ENCODE measurements at places on chromosomes 7 and 10.

DNA sequence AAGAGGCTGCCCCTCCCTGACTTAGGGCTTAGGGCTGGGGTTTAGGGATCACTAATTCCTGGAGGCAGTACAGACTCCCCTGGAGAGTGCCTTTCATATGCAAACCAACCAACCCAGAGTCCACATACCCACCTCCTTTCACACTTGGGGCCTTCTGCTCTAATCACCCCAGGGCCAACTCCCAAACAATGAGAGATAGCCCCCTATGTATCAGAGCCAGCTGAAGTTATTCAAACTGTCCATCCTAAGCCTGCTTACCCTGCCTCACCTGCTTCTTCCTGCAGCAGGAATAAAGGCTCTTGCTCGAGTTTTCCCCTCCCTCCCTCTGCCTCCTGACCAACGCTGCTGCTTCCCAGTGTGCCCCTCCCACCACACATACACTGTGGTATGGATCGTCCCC, 51.8 kb upstream of the SLC35G1 start:
- no peak for DNase-seq

GRCh38 chr7:137328373-137329120, 15.0 kb downstream of the PTN start:
- no peak for DNase-seq

DNA sequence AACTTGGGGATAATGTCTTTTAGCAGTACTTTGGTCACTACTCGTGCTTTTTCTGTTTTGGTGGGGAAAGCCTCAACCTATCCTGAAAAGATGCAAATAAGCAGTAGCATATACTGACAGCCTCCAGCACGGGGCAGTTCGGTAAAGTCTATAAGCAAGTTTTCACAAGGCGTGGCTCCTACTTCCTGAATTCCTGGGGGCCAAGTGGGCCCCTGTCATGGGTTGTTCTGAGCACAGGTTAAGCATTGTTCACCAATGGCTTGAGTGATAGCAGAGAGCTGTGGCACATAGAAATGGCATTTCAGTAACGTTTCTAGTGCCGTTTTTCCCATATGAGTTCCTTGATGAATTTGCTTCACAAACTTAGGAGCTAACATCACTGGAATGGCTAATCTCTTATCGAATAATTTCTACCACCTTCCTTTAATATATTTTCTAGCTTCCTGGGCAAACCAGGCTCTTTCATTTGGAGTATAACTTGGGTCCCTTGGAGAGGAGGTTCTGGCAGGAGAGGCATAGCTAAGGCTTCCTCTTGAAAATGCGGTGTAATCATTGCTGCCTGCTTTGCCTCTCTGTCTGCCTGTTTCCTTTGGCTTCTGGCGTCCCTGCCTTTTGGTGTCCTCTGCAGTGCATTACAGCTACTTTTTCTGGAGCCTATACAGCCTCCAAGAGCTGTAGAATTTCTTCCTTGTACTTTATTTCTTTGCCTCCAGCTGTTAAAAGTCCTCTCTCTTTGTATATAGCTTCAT, 11.7 kb upstream of the ZNF239 start:
- no peak for DNase-seq

DNA sequence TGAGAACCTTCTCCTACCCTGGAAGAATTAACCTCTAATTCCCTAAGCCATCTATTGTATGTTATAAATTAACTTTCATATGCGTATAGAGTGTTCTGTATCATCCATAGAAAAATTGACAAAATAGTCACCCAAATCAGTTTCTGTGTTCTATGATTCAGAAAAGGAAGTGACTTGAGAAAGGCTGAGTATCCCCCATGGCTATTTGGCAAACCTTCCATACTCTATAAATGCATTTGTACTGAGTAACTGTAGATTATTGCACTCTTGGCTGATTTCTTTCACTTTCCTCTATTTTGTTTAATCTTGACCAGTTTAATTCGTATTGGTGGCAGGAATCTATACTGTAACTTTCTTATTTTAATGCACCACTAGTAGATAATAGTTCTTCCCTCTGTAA, 182.2 kb downstream of the HTR7 start:
- no peak for DNase-seq

DNA sequence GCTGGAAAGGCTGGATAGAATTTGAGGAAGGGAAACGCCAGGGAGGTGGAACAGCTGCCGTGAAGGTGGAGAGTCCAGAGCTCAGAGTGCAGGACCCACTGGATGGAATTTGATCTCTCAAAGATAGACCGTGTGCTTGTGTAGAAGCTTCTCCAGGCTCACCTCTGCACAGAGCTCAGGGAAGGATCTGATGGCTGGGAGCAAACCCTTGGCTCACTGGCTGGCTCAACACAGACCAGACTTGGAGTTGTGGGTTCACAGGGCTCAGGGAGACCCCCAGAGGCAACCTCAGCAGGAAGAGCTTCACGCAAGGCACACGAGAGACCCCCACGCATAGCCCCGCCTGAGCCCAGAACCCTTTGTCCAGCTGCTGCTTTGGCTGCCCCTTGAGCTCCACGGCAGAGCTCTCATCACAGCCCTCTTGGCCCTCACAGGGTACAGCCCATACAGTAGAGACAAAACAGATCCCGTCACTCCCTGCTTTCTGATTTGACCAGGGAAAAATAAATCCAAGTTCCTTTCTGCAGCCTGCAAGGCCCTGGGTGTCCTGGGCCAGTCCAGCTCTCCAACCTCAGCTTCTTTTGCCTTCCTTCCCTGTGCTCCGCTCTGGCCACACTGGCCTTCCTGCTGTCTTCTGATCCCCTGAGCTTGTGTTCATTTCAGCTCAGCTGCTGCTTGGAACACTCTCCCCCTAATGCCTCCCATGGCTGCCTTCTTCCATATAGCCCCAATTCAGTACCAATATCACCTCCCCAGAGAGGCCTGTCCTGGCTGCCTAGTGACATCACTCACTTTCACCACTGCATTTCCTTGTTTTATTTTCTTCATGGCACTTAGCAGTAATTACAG, 26.3 kb downstream of the GHRHR start:
- DNase-seq, result no peak

DNA sequence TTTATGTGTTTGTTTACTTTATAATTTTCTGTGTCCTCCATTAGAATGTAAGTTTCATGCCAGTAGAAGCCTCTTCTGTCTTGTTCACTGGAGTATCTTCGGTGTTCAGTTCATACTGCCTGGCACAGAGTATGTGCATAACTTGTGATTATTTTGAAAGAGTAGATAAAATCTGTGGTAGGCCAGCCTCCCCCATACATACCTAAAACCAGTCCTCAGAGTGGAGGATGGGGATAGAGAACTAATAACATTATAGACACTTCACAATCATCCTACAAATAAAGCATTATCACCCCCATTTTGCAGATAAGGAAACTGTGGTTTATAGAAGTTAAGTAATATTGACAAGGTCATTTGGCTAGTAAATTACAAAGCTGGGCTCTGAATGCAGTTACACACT, 28.0 kb downstream of the VIM start:
- no peak for DNase-seq

GRCh38 chr7:23532490-23533237, 883 bp upstream of the TRA2A start:
- DNase-seq, result no peak

- DNase-seq, result no peak
These were observed 2.1 kb downstream of the COL13A1 start for GRCh38 chr10:69803809-69804208.

- DNase-seq, result no peak
These were observed 41.2 kb downstream of the TNRC18 start for GRCh38 chr7:5382281-5382892.

DNA sequence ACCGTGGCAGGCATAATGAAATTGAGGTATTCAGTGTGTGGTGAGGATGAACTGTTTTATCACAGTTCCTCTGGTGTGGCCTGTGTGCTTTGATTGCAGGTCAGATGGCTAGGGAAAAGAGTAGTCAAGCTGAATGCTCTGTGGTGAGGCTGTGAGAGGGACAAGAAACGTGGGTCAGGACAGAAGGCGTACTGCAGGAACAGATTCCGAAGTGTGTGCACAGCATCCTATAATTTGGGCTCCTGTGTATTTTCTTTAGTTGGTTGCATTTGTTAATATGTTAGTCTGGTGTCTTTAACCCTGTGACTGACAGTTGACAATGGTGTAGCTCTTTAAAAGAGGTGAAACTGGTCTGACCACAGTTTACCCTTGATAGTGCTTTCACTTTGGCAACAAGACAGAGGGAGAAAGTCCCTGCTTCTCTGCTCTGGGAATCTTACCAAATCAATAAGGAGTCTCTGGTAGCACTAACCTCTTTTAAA, 76.5 kb downstream of the AUTS2 start:
- DNase-seq, result no peak

DNA sequence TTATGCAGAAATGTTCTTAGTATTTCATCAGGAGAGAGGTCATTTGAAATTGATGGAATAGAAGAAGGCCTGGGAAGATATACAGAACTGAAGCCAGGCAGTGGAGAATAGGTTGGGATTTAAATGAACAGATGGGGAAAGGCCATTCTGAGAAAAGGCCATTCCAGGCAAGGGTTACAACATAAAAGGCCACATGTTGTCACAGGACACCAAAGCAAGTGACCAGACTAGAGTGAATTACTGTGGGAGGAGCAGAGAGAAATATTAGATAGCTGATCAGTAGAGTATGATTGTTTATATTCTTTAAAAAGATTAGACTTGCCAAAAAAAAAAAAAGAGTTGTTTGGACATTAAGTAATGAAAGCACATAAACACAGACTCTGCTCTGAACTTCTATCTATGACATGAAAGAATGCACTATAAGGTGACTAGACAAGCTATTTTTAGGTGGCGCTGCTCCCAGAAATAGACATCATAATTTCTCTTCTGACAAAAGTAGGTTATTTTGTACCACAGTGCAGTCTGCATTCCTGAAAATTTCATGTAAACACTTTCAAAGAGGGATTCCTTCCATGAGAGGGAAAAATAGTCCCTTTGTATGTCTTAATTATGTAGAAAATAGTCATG, 55.2 kb upstream of the DKK1 start:
- DNase-seq, result no peak

GRCh38 chr7:133081119-133081598, 731 bp downstream of the CHCHD3 start:
- DNase-seq, result no peak

DNA sequence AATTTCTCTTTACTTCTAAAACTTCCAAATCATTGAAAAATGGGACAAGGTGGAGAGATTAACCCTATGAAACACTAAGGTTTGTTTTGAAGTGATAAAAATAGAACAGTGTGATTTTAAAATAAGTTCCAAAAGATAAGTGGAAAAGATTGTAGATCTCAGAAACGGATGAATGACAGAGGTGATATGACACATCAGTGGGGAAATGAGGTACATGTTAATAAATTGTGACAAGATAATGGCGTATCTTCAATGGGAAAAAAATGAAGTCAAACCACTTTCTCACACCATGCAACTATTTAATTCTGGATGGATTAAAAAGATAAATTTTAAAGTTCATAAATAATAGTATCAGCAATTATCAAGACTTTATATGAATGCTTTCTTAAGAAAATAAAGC, 159.7 kb upstream of the VWC2 start:
- no peak for DNase-seq

DNA sequence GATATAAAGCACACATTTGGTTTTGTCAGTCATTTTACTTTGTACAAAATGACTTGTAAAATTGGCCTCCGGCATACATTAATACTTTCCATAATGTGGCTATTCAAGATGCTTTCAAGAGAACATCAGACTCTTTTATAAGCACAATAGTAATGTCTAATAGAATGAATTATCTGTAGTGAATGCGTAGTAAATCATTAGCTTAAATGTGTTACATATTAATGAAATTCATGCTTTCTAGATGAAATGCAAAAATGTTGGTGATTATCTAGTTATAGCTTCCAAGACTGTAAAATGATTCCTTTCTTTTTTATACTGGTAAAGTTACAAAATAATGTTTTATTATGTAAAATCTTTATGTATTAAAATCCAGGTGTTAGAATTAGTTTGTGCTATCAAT, 144.0 kb downstream of the BBS9 start:
- DNase-seq, result no peak

DNA sequence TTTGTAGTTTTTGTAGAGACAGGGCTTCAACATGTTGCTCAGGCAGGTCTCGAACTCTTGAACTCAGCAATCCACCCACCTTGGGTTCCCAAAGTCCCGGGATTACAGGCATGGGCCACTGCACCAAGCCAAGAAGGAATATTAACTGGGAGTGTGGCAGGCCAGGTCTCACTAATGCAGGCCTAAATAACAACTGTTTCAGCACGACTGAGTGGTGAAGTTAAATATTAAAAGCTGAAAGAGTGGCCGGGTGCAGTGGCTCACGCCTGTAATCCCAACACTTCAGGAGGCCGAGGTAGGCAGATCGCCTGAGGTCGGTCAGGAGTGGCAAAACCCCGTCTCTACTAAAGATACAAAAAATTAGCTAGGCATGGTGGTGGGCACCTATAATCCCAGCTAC, 21.1 kb downstream of the CHUK start:
- DNase-seq, result no peak

DNA sequence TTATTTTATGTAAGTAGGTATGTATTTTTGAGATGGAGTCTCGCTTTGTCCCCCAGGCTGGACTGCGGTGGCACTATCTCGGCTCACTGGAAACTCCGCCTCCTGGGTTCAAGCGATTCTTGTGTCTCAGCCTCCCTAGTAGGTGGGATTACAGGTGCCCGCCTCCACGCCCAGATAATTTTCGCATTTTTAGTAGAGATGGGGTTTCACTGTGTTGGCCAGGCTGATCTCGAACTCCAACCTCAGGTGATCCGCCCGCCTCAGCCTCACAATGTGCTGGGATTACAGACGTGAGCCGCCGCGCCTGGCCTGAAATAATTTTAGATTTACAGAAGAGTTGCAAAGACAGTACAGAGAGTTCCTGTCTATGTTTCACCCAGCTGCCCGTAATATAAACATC, 37.5 kb downstream of the PFKFB3 start:
- no peak for DNase-seq

- no peak for DNase-seq
These were observed 12.2 kb downstream of the UNCX start for GRCh38 chr7:1244700-1245523.

DNA sequence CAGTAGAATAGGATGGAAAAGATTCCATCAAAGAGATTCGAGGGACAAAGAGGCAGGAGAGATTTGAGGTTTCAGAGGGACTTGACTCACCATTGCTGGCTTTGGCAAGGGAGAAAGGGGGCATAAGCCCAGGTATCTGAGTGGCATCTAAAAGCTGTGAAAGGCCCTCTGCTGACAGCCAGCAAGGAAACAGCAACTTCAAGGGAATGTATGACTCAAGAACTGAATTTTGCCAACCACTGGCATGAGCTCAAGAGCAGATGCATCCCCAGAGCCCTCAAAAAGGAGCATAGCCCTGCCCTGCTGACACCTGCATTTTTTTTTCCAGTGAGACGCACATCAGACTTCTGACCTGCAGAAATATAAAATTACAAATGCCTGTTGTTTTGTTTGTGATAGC, 19.6 kb upstream of the ADAM12 start:
- no peak for DNase-seq

DNA sequence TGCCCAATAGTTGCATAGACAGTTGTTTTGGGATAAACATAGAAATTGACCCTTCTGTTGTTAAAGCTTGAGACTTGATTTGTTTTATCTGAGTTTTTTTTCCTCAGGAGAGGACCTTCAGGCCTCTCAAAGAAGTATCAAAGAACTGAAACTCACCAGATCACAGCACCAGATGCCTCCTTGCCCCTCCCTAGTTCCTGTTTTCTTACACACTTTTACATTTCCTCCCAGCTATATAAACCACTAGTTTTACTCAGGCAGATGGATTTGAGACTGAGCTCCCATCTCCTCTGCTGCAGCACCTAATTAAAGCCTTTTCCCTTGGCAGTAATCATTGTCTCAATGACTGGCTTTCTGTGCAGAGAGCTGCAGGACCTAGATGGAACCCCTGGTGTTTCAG, 150.6 kb upstream of the NRG3 start:
- no peak for DNase-seq

GRCh38 chr10:104479906-104480593, 126.4 kb downstream of the CFAP58 start:
- DNase-seq, result no peak

All from activated T-cell treated with anti-CD3 and anti-CD28 coated beads for 24 hours (primary cell).